ENCODE measurements at places on chromosomes 12 and 14. TPM values are rescaled to one million over a fixed set of nuclear protein-coding genes. Genes with fewer than 3 reads are reported as not detected.
A peak's percentile ranks its signal among the peaks of the same experiment; 100 is the strongest.

Gene TMTC1
- total RNA-seq, result 35.3 TPM

Gene RASSF9
- 0.16 TPM for total RNA-seq

Gene MGP
- total RNA-seq, result 74.1 TPM

Gene SLC35E3
- 16.2 TPM for total RNA-seq

Gene CTSG
- not detected for total RNA-seq

Gene TMEM179
- not detected for total RNA-seq

Gene ACYP1
- total RNA-seq, result 10.4 TPM

Gene IAPP
- total RNA-seq, result not detected

- H3K4me1 ChIP-seq, result peaks cover 15% of the 10 kb centered on the region
- H3K4me3 ChIP-seq, result no peak overlapping the region
- H3K27ac ChIP-seq, result no peak overlapping the region
- H3K36me3 ChIP-seq, result peaks cover 2% of the 10 kb centered on the region
These were observed 92.7 kb downstream of the AKAP6 start for GRCh38 chr14:32421781-32422180.

DNA sequence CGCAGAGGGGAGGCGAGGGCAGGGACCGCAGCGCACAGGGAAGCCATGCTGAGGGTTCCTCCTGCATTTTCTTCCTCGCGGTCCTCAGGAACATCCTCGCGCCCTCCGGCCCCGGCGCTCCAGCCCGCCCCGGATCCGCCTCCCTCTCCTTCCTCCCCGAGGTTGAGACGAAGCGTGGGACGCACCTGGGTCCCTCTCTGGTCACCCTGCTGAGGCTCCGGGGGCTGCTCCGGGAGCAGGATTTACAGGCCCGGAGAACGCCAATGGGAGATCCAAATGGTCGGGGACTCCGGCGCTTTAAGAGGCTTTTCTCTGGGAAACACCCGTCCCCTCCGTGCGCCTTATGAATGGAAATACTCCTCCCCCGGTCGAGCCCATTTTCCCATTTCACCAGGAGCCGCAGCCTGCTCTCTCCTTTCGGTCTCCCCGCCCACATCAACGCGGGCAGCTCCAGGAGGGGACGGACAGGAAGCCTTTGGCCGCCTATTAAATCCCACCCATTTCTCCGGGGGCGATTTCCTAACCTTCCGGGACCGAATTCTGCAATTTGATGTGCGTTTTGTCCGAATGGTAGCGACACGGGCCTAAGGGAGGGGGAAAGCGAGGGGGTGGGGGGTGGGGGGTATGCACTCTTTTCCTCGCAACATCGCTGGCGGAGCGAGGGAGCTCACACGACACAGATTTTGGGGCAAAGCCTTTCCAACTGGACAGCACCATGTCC, at the start of gene UNC79:
UNC79 (plus strand) TSS at position 625 of the 721 bp plus-strand sequence; CDS start at position 716, 91 bp downstream.
- H3K27ac ChIP-seq, result no peak within 1 kb of the TSS
- peak within 1 kb of the TSS; percentile 61 for H3K4me3 ChIP-seq
- H3K4me1 ChIP-seq, result peaks cover 3% of the 10 kb centered on the region
- no peak for DNase-seq
- no peaks in the 10 kb centered on the region for H3K36me3 ChIP-seq

DNA sequence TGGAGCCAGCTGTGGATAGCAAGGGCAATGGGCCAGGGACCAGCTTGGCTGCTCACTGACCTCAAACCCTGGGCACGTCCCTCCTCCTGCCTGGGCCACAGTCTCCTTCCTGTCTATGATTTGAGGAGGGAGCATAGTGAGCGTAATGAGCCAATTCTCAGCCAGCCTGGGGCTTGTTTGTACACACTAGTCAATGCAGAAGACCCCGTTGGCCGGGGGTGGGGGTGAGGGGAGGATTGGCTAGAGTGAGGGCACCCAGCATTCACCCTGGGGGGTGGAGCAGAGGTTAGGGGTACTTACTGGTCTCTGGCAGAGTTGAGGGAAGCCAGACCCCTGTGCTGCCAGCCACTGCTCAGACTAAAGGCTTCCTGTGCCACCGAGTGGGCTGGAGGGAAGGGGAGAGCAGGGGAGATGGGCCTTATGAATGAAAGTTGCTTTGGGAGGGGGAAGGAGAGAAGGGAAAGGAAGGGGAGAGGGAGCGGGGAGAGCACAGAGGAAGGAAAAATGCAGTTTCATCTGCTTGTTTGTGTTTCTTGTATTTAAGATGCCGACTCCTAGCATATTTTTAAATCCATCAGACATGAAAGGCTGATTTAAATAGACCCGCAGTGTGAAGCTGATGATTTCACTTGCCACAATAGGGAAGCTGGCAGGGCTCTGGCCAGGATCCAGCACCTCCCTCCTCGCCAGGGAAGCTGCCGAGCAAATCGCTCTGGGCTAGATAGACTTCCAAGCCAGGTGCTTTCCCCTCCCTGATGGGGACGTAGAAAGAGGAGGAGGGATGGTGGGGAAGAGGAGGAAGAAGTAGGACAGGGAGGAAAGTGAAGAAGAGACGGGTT, 114.0 kb downstream of the PRMT8 start:
- DNase-seq, result no peak
- H3K4me1 ChIP-seq, result no peaks in the 10 kb centered on the region
- no peak overlapping the region for H3K4me3 ChIP-seq
- no peaks in the 10 kb centered on the region for H3K36me3 ChIP-seq

GRCh38 chr14:101944451-101944850, 19.9 kb upstream of the DYNC1H1 start:
- H3K4me3 ChIP-seq, result no peak overlapping the region
- H3K36me3 ChIP-seq, result no peaks in the 10 kb centered on the region
- peaks cover 25% of the 10 kb centered on the region for H3K27me3 ChIP-seq
- no peak for DNase-seq

GRCh38 chr12:123998991-123999359, 26.0 kb downstream of the ZNF664 start:
- H3K4me1 ChIP-seq, result peaks cover 21% of the 10 kb centered on the region
- DNase-seq, result no peak
- H3K36me3 ChIP-seq, result peaks cover 22% of the 10 kb centered on the region
- no peak overlapping the region for H3K4me3 ChIP-seq
- no peak overlapping the region for H3K27ac ChIP-seq
- no peaks in the 10 kb centered on the region for H3K27me3 ChIP-seq

DNA sequence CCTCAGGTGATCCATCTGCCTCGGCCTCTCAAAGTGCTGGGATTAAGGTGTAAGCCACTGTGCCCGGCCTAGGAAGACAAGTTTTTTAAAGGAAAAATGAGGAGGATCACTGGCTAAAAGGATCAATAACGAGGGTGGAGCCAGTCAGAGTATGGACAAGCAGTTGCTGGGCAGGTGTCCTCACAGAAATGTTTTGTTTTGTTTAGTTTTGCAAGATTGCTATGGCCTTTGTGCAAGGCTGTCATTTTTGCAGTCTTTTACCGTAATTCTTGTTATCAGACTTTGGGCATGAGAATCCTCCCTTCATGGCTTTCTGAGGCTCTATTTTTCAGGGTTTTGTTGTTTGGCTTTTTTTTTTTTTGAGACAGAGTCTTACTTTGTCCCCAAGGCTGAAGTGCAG, 11.9 kb upstream of the METAP2 start:
- no peak overlapping the region for H3K4me3 ChIP-seq
- no peaks in the 10 kb centered on the region for H3K36me3 ChIP-seq
- DNase-seq, result no peak
- H3K27me3 ChIP-seq, result peaks cover 8% of the 10 kb centered on the region
- no peaks in the 10 kb centered on the region for H3K4me1 ChIP-seq

- H3K27me3 ChIP-seq, result no peaks in the 10 kb centered on the region
- no peaks in the 10 kb centered on the region for H3K4me1 ChIP-seq
- H3K36me3 ChIP-seq, result peaks cover 2% of the 10 kb centered on the region
- no peak for DNase-seq
These were observed 30.6 kb upstream of the PPFIBP1 start for GRCh38 chr12:27493260-27493940.

DNA sequence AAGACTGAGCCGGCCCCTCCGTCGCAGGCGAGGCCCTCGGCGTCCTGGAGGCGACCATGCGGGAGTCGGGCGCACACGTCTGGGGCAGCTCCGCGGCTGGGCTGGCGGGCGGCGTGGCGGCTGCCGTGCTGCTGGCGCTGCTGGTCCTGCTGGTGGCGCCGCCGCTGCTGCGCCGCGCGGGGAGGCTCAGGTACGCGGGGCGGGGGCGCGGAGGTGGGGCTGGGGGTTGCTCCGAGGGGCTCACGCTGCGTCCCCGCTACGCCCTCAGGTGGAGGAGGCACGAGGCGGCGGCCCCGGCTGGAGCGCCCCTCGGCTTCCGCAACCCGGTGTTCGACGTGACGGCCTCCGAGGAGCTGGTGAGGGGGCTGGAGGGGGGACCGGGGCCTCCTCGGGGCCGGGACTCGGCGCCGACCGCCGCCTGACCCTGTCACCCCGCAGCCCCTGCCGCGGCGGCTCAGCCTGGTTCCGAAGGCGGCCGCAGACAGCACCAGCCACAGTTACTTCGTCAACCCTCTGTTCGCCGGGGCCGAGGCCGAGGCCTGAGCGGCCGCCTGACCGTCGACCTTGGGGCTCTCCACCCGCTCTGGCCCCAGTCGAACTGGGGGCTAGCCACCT, 7.8 kb downstream of the AMN start:
- no peak for DNase-seq
- no peaks in the 10 kb centered on the region for H3K27me3 ChIP-seq
- no peak overlapping the region for H3K27ac ChIP-seq
- H3K36me3 ChIP-seq, result peaks cover 6% of the 10 kb centered on the region

DNA sequence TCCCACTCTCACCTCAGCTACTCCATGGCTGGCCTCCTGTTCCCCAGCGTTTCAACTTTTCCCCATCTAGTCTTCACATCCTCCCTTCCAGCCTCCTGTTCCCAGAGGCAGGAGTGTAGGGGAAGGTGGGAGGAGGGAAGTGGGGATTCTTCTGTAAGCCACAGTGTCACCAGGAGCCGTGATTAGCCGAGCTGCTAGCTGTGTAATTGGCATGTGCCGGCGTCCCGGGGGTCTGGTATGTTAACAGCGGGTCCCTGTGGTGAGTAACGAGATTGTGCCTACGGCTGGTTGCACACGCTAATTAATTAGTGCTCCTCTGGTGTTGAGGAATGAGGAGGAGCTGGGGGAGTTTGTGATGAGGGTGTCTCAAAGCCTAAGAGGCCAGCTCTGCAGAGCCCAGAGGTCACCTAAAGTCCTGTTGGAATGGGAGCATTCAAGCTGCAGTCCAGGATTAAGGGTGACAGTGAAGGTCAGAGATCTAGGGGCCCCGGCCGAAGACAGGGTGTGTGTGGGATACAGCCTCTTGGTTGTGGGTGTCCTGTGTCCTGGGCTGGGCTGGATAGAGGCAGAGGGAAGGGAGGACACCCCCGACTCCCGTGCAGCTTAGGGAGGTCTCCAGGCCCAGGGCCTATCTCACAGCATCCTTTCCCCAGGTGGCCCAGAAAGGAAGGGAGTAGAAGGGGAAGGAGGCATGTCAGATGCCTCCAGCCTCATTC, 10.0 kb upstream of the CALCOCO1 start:
- H3K27me3 ChIP-seq, result peaks cover 61% of the 10 kb centered on the region
- DNase-seq, result no peak
- no peak overlapping the region for H3K27ac ChIP-seq
- no peaks in the 10 kb centered on the region for H3K36me3 ChIP-seq

DNA sequence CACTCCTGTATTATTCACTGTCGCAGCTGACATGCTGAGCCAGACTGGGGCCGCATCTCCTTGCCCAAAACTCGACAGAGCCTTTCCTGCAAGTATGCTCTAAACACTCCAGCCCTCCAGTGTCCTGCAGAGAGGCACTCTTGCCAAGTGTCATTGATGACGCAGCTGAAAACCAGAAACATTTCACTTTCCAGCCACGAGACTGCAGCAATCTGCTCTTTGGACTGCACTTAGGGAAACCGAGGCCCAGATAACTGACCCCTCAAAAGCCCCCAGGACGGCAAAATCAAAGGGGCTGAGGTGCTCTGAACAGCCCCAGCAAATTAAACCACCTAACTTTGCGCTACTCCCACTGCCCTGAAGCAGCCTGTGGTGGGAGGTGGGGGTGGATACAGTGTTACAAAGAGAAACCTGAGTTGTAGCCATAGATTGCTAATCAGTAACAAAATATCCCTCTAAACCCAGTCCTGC, 2.6 kb downstream of the CCDC85C start:
- H3K27me3 ChIP-seq, result no peaks in the 10 kb centered on the region
- DNase-seq, result no peak
- H3K36me3 ChIP-seq, result no peaks in the 10 kb centered on the region
- H3K27ac ChIP-seq, result peak overlapping the region; percentile 55
- H3K4me1 ChIP-seq, result peaks cover 26% of the 10 kb centered on the region
- H3K4me3 ChIP-seq, result peak overlapping the region; percentile 42

- H3K4me1 ChIP-seq, result peaks cover 4% of the 10 kb centered on the region
- no peaks in the 10 kb centered on the region for H3K36me3 ChIP-seq
- peak overlapping the region; percentile 54 for H3K27ac ChIP-seq
- H3K4me3 ChIP-seq, result no peak overlapping the region
- no peaks in the 10 kb centered on the region for H3K27me3 ChIP-seq
- no peak for DNase-seq
These were observed 7.3 kb downstream of the GPR68 start for GRCh38 chr14:91237219-91237618.

GRCh38 chr14:61470261-61470960, 149.0 kb downstream of the PRKCH start:
- H3K36me3 ChIP-seq, result peaks cover under 1% of the 10 kb centered on the region
- H3K4me3 ChIP-seq, result peak overlapping the region; percentile 67
- H3K27ac ChIP-seq, result peak overlapping the region; percentile 92
- no peak for DNase-seq
